Mammary epithelial cell (primary cell): ENCODE measurements at places on chromosomes 7 and 10.

DNA sequence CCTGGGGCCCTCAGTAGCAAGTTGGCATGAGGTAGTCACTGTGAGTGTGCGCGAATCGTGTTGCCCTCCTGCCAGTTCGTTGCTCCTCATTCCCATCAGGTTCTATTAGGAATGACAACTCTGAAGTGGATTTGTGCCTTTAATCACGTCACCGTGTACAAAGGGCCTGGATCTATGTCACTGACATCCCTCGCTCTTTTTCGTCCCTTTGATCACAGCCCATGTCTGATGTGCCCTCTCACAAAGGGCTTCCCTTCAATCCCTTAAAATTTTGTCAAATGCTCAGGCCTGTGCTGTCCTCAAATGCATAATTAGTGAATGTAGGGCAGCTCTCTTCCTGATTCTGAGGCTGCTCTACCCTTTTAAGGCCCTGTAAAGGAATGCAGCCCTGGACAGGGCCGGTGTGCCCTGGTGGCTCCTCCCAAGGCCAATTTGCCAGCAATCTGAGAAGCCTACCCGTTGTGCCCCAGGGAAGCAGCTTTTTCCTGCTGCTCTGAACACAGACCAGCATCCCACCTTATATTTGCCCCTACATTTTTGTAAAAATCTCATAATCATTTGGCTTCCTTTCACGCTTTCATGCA is 93.6 kb downstream of the TMEM178B start:
- DNase-seq, result no peak

DNA sequence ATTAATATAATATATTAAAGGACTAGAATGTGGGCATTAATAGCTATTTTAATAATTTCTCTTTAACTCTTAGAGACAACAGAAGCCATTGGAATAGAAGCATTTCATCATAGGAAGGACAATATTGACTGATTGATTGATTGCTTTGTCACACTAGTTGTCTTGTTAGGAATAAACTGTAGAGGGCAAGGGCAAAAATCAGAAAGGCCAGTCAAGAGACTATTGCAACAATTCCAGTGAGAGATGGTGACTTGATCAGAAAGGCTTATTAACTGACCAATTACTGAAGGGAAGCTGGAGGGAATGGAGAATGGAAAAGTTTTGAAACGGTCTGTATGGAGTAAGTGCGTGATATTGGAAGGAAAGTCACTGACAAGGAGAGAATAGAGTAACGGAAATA is 87.3 kb downstream of the RUNDC3B start:
- DNase-seq, result no peak

DNA sequence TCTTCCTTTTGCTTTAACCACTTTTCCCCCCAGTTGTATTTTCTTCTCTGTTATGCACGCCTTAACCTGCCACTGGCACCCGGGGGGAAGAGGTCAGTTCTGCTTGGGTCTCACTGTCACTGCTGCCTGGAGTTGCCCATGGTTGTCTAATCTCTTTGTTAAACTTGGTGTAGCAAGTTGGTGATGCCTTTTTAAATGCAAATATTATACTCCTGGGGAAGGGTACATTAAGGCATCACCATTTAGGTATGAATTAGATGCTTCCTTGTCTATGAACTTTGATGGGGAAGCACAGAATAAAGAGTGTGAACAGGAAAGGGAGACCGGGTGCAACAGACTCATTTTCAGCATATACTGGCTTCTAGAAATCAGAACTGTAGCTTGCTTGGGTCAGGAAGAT is 9.1 kb upstream of the SORCS3 start:
- no peak for DNase-seq

DNA sequence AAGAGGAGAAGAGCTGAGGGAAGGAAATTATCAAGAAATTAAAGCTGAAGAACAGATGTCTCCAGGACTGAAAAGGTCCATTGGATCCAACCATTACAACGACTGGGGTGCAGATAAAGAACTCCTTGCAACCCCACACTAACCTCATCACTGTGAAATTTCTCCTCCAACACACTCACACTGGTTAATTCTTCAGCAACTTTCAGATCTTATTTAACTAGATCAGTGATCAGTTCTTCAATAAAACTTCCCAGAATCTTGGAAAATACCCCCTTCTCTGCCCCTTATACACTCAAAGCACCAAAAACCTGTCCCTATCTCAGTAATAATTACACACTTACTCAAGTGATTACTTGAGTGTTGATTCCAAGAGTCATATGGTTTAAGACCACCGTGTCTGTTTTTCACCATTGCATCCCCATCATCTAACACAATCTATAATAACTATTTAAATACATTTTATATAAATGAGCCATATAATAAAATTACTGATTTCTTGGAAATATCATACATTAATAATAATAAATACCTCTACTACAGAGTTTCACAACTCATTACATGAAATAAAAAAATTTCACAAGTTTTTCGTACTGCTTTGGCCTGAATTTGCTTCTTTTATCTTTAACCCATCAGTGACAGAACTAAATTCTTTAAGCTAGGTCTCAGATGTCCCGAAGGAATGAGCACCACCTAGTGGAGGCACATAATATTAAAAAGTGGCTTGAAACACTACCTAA is 123.7 kb downstream of the MPP7 start:
- peak; percentile 26 for DNase-seq

GRCh38 chr7:150453181-150453580 is 2.8 kb downstream of the GIMAP8 start:
- DNase-seq, result no peak

DNA sequence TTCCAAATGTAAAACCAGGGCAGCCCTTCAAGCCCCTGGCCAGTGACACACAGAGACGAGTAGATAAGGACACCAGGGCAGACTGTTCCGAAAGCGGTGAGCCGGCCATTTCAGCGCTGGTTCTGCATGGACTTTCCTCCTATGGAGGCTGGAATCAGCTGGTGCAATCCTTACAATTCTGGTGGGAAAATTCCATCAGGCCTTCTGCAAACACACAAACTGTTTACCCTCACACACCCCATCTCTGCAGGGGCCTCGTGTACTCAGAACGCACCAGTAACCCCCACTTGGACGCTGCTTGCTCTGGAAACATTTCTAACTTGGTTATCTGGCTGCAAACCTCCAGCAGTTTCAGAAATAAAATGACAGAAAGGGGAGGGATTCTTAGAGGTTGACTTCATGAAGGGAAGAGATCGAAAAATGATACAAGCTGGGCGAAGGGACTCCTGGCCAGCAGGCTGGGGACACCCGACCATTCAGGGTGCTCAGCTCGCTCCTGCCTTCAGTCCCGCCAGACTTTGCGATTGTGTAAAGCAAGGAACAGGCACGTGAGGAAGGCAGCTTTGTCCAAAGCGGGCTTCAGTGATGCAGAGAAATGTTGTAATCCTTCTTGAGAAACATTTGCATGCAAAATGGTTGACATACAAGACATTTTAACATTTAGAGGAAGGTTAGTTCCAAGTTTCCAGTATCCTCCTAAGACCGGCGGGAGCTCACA is 19.7 kb upstream of the SHH start:
- no peak for DNase-seq
